CD4-positive, alpha-beta T cell treated with Interleukin-21 for 1 hour (primary cell): ENCODE measurements at places on chromosomes 7 and 10.
A peak's percentile ranks its signal among the peaks of the same experiment; 100 is the strongest.

- no peak for DNase-seq
These were observed 2.8 kb upstream of the VDAC2 start for GRCh38 chr10:75207857-75208144.

GRCh38 chr10:76015245-76015644 is 583.8 kb downstream of the LRMDA start:
- no peak for DNase-seq

- DNase-seq, result peak; percentile 16
These were observed 219.9 kb downstream of the TCF7L2 start for GRCh38 chr10:113169853-113170460.

DNA sequence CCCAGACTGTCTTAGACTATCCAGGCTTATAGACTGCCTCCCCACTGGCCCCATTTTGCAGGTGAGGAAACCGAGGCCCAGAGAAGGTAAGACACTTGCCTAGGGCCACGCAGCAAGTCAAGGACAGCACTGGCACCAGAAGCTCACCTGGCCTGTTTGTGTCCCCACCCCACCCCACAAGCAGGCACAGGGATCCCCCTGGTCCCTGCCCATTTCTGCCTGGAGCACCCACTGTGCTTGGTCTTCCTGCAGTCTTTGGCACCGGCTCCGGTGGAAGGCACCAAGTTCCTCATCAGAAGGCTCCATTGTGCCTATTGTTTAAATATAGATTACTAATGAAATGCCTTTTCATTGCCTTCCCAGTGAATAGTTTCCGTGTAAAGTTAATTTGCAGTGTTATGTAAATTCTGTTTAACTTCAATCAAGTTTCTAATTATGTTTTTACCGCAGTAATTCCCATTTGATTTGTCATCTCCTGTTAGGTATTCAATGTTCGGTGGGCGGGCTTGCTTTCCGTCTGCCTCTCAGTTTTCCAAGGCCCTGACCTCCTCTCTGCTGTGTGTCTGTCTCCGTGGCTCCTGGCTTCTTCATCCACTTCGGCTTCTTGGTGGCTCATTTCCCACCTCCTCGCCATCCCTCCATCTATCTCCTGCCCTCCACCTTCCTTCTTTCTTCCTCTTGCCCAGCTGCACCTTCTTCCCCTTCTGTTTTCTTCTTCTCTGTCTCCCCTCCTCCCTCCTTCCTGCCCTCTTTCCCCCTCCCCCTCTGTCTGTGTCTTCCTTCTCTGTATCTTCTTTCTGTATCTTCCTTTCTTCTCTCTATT is 75.8 kb downstream of the ZMIZ1 start:
- DNase-seq, result no peak

DNA sequence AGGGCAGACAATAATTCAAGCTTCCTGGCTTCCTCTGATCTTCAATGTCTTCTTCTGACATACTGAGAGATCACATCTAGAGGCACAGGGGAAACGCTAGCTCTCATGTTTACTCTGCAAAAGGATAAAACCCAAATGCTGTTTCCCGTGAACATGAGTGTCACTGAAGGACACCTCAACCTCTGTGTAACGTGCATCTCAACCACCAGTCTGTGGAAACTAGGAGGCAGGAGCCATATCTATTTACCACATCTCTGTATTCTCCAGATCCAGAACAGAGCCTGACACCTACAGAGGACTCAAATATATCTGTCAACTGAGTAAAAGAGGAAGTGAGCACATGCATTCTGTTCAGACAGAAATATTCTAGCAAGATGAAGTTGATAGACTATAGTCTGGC is 140.3 kb upstream of the TARP start:
- DNase-seq, result no peak

- DNase-seq, result no peak
These were observed 415.1 kb downstream of the THSD7A start for GRCh38 chr7:11416641-11417458.
